Activated gamma-delta T cell treated with Interleukin-2 at 50 U/mL for 16 hours (primary cell): ENCODE measurements at places on chromosomes 16 and 17.

DNA sequence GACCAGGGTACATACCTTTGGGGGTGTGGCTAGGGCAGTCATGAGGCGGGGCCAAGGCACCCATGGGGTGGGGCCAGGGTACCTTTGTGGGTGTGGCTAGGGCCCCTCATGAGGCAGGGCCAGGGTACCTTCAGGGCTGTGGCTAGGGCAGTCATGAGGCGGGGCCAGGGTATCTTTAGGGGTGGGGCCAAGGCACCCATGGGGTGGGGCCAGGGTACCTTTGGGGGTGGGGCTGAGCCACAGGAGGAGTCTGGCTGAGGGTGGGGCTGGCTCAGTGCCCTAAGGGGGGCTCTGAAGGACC is 3.5 kb downstream of the GNG13 start:
- DNase-seq, result no peak

DNA sequence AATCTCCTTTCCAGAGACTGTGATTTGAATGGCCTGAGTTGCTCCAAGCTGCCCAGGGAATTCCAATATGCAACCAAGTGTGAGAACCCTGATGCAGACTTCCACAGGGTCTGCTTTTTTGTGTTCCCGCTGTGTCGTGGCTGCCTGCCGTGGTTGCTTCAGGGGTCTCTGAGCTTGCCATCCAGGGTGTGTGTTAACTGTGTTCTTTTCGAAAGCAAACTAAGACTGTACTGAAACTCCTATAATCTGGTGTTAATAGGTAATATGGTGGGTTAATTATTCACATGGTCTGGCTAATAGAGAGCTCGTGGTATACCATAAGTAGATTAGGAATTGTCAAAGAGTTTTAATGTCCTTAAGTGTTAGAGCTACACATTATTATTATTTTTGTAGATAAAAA is 20.7 kb downstream of the UBN1 start:
- DNase-seq, result no peak

- no peak for DNase-seq
Measured at GRCh38 chr17:35256629-35257028, 13.8 kb downstream of the SLFN5 start.

DNA sequence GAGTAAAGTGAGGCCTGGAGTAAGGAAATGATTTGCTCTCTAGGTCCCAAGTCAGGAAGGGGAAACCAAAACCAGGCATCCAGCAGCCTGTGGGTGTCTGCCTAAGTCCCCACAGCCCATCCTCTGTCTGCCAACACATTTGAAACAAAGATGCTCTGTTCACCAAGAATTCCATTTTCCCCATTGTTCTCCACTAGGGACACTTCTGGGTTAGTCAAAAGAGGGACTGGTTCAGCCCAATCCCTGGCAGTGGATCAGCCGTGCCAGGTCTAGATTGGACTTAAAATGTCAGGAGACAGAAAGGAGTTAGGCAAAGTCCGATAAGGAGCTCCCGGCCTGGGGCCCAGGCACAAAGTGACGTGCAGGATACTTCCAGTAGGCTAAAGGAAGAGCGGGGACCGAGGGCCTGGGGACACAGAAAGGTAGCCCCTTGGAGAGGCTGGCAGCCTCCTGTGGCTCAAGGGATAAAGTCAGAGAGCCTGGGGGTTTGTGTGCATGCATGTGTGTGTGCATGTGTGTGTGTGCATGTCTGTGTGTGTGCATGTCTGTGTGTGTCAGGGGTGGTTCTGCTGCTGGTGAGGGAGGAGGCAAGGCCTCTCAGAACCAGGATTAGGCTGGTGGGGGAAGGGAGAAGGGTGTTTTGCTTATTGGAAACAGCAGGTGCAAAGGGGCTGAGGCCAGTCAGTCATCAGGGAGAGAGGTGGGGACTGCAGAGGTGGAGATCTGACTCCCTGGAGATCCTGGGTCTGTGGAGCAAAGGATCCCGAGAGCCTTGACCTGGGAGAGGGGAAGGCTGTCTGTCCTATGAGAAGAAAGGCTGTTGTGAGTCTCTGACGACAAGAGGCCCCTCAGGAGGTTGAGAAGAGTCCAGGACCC is 41.7 kb upstream of the IL34 start:
- DNase-seq, result no peak

DNA sequence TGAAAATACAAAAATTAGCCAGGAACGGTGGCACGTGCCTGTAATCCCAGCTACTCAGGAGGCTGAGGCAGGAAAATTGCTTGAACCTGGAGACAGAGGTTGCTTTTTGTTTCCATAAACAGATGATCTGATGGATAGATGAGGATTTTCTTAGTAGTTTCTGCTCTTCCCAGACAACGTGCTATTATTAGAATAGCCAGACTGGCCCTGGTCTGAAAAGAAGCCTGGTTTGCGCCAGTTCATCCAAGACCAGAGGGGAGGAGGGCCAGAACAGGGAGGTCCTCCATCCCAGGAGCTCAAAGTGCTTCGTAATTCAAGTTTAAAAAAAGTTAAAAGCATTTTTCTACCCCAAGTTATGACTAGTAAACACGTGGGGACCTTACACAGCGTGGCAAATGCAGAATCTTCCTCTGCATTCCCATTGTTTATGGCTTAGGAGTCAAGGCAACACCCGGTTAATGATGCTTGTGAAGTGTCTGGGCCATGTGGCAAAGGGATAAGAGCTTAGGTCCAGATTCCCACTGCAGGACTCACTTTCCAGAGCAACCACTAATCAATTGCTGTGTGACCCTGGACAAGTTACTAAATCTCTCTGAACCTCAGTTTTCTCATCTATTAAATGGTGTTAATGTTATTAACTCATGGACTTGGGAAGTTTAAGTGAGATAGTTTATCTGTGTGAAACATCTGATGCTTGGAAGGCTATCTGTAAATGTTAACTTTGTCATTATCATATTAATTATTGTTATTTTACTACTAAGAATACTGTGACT is 205.4 kb downstream of the CCDC182 start:
- DNase-seq, result no peak

- DNase-seq, result peak; percentile 6
Measured at GRCh38 chr16:31253642-31254045, 6.1 kb upstream of the ITGAM start.

DNA sequence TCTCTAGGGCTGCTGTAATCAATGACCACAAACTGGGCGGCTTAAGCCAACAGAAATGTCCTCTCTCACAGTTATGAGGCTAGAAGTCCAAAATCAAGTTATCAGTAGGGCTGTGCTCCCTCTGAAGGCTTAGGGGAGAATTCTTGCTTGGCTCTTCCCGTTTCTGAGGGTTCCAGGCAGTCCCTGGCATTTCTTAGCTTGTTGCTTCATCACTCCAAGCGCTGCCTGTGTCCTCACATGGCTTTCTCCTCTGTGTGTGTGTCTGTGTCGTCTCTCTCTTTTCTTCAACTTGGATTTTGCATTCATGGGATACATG is 13.7 kb upstream of the CDC42EP4 start:
- no peak for DNase-seq

- DNase-seq, result no peak
Measured at GRCh38 chr17:41140360-41141131, at the start of gene KRTAP4-6. Gene KRTAP4-6, minus strand, starts transcription at chr17:41140544. Its CDS starts 57 bp downstream, at chr17:41140487.

DNA sequence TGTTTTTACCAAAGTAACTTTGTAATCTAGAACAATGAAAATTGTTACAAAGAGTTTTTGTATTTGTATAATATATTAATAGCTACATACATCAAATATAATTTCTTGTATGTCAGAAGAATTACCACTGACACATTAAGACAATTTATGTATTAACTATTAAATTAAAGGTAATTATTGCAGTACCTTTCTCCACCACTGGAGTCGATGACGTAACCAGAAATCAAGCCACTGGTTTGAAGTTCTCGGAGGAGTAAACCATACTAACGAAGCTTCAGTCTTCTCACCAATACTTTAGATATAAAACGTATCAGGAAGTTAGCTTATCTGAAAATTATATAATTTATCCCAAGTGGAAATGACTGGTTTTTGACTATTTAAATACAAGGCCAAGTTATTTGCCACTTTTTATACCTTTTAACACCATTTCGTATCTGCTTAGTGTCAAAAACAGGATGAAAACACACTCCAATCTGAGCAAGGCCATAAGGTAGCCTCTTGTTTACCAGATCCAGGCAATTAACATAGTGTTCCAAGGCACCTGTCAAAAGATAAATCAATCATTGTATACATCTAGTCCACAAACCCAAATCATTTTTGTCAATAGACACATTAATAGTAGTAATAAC is 4.3 kb downstream of the POLG2 start:
- DNase-seq, result no peak

DNA sequence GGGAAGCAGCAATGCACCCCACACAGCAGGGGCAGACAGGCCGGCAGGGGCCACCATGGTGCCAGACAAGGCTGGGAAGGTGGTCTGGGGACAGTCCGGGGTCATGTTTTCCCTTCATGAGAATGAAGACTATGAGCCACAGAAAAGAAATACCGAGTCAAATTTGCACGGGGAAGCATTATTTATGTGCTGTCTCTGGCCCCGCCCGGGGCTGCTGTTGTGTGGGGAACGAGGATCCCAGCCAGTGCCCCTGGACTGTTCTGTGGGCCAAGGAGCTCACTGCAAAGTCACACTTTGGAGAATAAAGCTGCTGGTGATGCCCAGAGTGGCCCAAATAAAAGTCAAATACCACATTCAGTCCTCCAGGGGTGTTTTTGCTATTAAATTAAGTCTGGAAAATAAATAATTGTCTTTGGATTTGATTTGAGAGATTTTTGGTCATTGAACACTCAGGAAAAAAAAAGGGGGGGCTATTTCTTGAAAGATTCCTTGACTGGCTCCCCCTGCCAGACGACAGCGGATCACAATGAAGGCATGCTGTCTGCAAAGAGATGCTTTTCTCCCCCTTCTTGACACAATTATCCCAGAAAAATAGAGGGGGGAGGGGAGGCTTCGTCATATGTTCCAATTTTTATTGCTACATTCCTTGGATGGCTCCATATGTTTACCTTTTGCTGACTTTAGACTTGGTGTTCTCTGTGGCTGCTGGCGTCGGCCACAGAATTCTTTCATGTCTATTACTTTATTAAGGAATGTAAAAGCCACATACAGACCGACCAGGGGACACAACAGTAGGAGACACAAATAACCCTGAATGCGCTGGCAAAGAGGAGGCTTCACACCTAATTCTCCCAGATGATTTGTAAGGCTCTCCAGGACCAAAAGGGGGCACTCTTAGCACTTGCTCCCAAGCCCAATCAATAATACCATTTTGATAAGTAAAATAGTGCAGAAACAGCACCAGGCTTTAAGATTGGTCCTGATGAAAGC is 27.1 kb upstream of the ANKFN1 start:
- DNase-seq, result no peak

- DNase-seq, result no peak
Measured at GRCh38 chr16:28072087-28072486, 8.6 kb upstream of the GSG1L start.

- DNase-seq, result no peak
Measured at GRCh38 chr17:56913353-56913866, 439 bp downstream of the TRIM25 start.

DNA sequence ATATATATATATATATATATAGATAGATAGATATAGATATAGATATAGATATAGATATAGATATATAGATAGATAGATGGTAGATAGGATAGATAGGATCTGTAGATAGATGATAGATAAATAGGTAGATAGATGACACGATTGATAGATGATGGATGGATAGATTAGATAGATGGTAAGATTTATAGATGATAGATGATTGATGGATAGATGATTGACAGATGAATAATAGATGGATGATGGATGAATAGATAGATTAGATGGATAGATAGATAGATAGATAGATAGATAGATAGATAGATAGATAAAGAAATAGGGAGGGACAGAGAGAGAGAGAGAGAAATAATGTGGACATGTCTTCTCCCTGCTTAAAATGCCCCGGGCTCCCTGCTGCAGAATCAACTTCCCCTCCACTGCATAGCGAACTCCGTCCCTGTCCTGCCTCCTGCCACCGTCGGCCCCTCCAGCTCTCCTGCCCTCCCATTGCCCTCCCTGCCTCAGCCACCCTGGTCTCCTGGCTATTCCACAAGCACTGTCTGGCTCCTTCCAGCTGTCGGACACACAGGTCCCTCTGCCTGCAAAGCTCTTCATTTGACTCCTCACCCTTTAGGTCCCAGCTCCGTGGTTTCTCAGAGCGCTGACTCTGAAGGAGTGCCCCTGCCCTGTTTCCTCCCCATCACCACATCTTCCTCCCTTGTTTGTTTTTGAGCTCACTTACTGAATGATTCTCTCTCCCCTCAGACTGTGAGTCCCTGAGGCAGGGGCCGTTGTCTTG is 254.0 kb downstream of the KATNIP start:
- no peak for DNase-seq

DNA sequence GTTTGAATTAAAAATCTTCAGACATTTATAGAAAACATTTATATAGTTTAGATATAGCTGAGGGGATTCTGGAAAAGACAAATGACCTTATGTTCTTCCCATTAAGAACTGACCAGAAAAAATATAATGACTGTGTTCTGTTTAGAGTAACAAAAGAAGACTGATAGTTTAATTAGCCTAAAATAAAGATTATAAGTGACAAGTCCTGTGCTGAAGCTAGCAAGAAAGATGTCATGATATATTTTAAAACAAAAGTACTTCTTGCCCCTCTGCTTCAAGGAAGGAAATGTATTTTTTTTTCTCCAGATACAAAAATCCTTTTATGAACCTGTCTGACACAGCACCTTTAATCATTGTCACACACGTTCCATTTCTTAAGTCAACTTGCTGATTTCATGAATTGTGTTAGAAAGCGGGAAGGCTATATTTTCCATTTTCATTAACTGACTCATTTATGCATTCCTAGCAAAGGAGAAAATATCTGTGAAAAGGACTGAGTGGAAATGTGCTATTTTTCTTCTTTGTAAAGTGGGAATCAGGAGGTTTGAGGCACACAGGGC is 690.7 kb upstream of the GOT2 start:
- no peak for DNase-seq

GRCh38 chr17:32100971-32101631 is 41.2 kb upstream of the RHOT1 start:
- no peak for DNase-seq

DNA sequence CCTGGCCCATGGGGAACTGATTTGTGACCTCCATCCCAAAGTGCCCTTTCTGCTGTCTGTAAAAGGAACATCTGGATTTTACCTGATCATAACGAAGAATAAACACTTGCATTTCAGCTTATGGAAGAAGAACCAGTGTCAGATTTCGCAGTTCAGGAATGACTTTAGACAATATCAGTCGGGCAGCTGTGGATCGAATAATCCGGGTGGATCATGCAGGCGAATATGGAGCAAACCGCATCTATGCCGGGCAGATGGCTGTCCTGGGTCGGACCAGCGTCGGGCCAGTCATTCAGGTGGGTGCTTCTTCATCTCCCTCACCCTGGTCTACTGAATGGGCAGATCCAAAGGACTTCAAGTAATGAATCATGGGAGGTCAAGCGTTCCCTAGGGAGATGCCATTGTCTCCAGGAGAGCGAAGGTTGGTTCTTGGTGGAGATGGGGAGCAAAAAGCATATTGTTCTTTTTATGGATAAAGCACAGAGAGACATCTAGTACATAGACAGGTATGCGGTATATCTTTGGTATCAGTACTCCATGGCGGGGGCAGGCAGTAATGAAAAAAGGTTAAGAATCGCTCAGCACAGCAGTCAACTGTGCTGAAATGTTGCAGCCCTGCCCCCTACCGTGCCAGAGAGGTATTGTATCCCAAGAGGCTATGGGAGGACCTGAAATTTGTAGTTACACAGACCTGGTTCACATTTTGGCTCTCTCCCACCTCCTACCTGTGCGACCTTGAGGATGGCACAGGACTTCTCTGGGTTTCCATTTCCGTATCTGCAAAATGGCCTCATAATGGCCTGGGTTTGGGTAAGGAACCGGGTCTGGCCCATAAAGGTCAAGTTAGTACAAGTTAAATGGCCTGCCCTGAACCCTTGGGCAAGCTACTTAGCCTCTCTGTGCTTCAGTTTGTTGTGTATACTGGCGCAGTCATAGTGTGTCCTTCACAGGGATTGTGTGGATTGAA is 4.7 kb downstream of the COQ7 start:
- peak; percentile 16 for DNase-seq

GRCh38 chr17:4533523-4534504 is 21.4 kb downstream of the MYBBP1A start:
- no peak for DNase-seq
